Myocyte (in vitro differentiated cells): ENCODE measurements at places on chromosomes 1 and 21. TPM values are rescaled to one million over a fixed set of nuclear protein-coding genes. Genes with fewer than 3 reads are reported as not detected.
A peak's percentile ranks its signal among the peaks of the same experiment; 100 is the strongest.

- DNase-seq, result no peak
Measured at GRCh38 chr1:48841966-48842365, 65.3 kb upstream of the BEND5 start.

DNA sequence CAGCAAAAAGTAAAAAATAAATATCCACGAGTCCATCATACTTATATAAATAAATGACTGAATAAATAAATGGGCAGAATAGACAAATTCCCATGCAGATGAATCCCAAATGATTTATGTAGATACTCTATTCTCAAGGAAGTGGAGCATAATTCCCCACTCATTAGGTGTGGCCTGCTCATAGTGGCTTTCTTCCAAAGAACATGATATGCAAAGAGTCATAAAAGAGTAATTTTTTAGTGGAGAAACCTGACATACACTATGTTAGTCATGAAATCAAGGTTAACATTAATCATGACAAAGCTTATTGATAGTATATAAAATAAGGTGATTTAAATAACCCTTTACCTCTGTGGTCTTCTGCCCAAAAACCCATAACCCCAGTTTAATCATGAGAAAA, 298.9 kb downstream of the DPYD start:
- DNase-seq, result no peak

DNA sequence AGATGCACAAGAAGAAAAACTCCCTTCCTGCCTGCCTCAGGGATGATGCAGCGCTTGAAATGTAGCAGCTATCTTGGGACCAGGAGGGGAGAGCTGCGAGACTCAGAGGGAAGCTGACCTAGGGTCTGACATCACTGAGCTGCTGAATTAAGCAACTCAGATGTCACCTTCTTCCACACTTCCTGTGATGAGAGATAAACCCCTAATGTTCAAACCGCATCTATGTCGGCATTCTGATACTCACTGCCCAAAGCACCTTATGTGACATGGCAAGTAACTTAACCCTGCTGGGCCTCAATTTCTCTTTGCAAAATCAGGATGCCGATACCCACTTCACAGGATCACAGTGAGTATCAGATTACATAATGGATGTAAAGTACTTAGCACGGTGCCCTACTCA, 9.1 kb upstream of the AK2 start:
- no peak for DNase-seq

DNA sequence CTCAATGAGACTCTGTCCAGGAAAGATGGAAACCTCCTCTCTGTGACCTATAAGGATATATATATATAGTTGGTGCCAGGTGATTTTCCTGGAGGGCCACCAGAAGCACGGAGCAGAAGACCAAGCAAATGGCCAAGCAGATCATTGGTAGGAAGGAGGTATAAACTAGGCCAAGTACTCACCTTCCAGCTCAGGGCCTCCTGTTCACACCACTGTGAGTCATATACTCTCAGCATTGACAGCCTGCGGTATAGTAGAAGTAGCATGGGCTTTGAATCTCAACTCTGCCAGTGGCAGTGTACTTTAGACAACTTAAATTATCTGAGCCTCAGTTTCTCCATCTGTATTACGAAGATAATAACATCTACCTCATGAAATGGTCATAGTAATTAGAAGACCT, 15.4 kb downstream of the IL12RB2 start:
- DNase-seq, result no peak

- peak; percentile 18 for DNase-seq
Measured at GRCh38 chr1:25161981-25162380, 70.3 kb downstream of the SYF2 start.

- DNase-seq, result no peak
Measured at GRCh38 chr1:231776010-231776756, 149.6 kb downstream of the DISC1 start.

- no peak for DNase-seq
Measured at GRCh38 chr1:51313961-51314777, 16.2 kb downstream of the TTC39A start.

GRCh38 chr1:245765230-245766000, 610.6 kb downstream of the KIF26B start:
- peak; percentile 30 for DNase-seq

- no peak for DNase-seq
Measured at GRCh38 chr1:183327434-183328290, 90.5 kb downstream of the NMNAT2 start.

DNA sequence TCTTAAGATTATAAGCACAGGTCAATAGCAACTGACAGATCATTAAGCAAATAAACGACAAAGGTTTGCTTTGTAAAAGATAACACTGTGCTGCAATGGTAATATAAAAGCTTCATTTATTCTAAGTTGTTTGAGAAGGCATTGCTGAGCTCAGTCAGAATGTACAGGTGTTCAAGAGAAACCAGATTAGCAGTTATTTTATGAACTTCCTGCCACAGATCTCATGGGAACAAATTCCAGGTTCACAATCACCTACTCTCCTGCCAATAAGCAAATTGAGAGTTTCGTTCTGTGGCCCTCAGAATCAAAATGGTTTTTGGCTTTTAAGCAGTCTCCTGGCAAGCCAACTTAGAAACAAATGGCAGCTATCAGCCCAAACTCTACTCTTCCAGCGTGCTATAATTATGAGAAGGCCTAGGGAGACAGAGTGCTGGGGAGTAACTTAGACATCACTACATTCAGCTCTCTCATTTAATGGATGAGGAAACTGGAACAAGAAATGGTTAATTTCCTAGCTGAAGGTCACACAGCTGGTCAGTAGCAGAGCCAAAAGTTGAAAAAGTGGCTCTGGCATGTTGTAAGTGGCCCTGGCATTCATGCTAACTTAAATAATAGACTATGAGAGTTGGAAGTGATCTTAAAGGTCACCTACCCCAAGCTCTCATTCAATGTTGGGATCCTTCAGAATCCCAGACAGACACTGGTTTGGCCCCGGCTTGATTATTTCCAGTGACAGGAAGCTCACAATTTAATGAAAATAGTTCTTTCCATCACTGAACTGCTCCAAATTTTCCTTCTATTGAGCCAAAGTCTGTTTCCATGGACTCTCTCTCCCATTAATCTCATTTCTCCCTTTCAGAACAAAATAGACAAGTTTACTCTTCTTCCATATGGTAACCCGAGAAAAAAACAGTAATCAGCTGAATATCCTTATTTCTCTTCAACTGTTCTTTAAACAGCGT, 82.6 kb upstream of the EDEM3 start:
- no peak for DNase-seq

DNA sequence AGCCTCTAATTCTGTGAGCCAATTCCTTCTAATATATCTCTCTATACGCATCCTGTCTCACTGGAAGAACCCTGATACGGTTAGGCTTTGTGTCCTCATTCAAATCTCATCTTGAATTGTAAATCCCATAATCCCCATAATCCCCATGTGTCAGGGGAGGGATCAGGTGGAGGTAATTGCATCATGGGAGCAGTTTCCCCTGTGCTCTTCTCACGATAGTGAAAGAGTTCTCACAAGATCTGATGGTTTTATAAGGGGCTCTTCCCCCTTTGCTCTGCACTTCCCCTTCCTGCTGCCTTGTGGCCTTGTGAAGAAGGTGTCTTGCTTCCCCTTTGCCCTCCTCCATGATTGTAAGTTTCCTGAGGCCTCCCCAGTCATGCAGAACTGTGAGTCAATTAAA, 116.1 kb downstream of the MRPS6 start:
- no peak for DNase-seq

GRCh38 chr1:45442272-45442671, 48.7 kb downstream of the TESK2 start:
- DNase-seq, result no peak

DNA sequence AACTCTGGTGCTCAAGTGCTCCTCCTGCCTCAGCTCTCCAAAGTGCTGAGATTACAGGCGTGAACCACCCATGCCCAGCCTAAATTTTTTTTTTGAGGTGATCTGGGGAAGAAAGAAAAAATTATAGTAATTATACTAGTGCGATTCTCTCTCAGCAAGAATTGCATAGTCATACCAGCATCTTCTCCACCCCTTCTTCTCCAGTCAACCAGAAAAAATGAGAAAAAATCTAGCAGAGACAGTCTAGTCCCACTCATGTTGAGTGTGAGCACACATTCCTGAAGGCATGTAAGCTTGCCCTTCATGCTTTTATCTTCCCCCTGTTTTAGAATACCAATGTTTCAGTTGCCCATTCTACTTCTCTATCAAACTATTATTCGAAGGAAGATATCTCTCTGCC, 207.6 kb downstream of the S1PR1 start:
- no peak for DNase-seq

- peak; percentile 82 for DNase-seq
Measured at GRCh38 chr1:156760092-156760795, 7.1 kb upstream of the PRCC start.

DNA sequence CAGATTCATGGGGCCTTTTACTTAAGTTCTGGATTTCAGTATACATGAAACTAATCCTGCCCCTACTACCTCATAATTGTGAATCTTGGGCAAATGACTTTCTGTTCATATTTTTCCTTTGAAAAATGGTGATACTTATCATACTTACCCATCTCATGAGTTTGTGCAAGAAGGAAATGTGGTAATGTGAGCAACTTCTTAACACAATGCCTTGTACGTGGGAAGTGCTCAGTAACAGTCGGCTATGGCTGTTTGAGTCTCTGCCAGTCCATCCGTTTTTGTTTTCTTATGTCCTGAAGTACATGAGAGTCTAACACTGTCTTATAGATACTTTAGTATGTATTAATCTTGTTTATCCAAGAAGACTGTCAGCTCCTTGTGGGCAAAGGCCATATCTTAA, 86.5 kb downstream of the PATJ start:
- DNase-seq, result no peak

GRCh38 chr21:43908167-43908566, 43.1 kb downstream of the AGPAT3 start:
- no peak for DNase-seq

GRCh38 chr1:178310685-178311105, 186.1 kb downstream of the CLEC20A start:
- peak; percentile 71 for DNase-seq

DNA sequence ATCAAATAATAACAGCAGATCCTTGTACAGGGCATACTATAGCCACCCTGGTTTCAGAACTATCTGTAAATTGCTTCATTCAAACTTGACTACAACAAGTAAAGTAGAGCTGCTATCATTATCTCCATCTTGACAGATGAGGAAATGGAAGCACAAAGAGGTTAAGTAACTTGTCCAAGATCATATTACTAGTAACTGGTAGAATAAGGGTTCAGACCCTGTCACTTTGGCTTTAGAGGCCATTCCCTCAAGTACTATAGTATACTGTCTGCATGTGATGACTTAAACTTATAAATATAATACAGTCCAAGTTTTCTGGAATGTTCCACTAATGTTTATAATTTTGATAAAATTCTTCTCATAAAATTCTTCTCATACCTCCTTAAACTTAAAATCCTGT, 24.8 kb downstream of the PGM1 start:
- DNase-seq, result no peak

DNA sequence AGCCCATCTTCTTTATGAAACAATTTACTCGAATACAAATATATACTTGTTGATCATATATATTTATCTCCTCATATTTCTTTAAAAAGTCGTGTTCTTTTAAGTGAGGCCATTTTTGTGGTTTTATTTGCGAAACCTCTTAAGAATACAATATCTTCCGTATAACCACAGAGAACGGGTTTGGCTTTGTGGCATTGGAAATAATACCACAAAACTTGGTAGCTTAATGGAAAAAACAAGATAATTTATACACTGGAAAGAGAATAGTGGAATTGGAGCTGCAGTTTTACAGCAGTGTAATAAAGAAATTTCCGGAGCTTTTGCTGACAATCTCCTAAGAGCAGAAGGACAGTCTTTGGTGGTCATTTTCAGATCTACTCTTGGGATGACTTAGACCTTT, 29.4 kb downstream of the PTGFR start:
- peak; percentile 44 for DNase-seq

DNA sequence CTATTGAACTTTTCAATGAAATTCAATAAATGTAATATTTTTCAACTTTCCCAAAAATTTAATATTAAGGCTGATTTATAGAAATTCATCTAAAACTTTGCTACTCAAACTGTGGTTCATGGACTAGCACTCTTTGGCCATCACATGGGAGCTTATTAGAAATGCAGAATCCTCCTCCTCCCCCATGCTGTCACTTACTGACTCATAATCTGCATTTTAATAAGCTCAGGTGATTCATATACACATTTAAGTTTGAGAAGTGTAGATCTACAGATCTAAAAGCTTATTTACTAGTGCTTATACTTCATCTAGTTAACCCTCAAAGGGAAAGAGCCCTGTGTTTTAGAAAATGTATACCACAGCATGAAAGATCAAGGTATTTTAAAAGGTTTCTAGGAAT, 84.3 kb downstream of the HS2ST1 start:
- DNase-seq, result no peak

The CRP gene
- total RNA-seq, result not detected in 2 replicates

The AADACL4 gene
- total RNA-seq, result not detected in 2 replicates

The WNT9A gene
- 6.5 and 10.6 TPM in 2 replicates for total RNA-seq

The SEC16B gene
- total RNA-seq, result 1.8 and 3.3 TPM in 2 replicates

The CD34 gene
- total RNA-seq, result 4.3 and 7.9 TPM in 2 replicates

The NUCKS1 gene
- 151 and 153 TPM in 2 replicates for total RNA-seq

The FCRL6 gene
- total RNA-seq, result not detected in 2 replicates

The FCRL1 gene
- not detected in 2 replicates for total RNA-seq

The IL10 gene
- total RNA-seq, result not detected in 2 replicates
